ENCODE measurements at places on chromosomes 3 and 15.

- peak; percentile 43 for DNase-seq
Observed at GRCh38 chr3:185712337-185712736, 112.5 kb downstream of the IGF2BP2 start.

DNA sequence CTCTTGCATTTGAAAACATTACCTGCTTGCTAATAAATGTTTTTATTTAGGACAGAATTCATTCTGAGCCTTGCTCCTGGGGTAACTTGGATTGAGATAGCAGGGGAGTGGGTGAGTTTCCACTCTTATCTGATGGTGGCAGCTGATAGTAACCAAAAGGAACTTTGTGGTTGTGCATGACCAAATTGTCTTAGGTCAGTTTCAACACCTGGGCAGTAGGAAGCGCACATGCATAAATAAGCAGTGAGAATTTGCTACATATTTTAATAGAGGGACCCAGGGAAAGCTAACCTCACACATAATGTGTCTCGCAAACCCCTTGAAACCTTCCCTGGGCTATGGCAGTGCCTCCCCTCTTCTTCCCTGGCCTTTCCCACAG is 65.4 kb upstream of the XCR1 start:
- DNase-seq, result no peak

- DNase-seq, result no peak
Observed at GRCh38 chr15:97168704-97169475, 791.6 kb upstream of the ARRDC4 start.

DNA sequence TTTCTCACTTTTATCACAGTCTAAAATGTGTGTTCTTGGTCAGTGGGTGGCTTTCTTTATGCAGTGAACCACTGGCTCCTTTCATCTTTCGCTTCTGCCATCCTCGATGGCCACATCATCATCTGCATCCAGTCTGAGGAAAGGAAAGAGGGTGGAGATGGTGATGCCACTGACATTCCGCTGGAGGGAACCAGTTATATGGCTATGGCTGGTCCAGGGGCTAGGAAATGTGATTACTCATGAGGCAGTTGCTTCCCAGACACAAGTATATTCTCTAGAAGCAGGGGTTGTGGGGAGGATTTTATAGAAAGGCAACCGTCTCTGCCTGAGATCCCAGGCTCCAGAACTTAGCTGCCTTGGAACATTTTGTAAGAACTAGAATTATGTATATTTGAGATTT is 246.7 kb upstream of the AZI2 start:
- DNase-seq, result no peak

GRCh38 chr3:145727476-145727875 is 433.5 kb downstream of the PLOD2 start:
- DNase-seq, result no peak

DNA sequence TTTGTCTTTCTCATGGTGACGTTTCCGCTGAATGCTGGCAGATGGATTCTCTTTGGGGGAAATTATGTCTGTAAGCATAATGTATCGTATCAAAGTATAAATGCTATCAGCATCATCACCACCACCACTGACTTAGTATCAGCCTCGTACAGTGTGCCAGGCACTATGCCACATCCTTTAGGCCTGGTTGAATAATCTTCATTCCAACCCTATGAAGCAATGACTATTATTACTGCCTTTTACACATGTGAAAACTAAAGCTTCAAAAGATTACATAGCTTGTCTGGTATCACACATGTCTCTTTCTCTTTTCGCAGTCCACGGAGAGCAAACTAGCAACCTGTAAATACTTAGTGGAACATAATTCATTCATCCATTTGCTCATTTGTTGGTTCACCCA is 166.7 kb upstream of the PRICKLE2 start:
- DNase-seq, result peak; percentile 40

Measured in EL (cell line).